ENCODE measurements at places on chromosomes 16 and 17.

GRCh38 chr17:36055921-36056520 lies 8.1 kb upstream of the CCL18 start:
- DNase-seq, result no peak

- no peak for DNase-seq
These were observed 139.4 kb downstream of the ZFHX3 start for GRCh38 chr16:72908362-72909167.

GRCh38 chr17:60641810-60642220 lies 35.8 kb upstream of the BCAS3 start:
- peak; percentile 58 for DNase-seq

DNA sequence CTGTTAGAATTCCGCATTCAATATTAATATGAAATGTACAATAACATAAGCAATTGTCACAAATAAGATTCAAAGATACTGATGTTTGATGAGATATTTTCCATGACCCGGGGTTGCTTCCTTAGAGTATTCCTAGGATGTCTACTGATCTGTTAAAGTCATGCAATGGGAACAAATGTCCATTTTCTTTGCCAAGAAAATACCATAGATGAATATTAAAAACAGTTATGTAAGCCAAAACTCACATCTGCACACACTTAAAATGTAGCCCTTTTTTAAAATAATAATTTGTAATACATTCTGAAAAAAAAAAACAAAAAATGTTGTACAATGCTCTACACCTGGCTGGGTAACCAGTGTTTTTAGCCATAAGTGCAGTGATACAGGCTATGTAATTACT lies 259.4 kb upstream of the AXIN2 start:
- no peak for DNase-seq

DNA sequence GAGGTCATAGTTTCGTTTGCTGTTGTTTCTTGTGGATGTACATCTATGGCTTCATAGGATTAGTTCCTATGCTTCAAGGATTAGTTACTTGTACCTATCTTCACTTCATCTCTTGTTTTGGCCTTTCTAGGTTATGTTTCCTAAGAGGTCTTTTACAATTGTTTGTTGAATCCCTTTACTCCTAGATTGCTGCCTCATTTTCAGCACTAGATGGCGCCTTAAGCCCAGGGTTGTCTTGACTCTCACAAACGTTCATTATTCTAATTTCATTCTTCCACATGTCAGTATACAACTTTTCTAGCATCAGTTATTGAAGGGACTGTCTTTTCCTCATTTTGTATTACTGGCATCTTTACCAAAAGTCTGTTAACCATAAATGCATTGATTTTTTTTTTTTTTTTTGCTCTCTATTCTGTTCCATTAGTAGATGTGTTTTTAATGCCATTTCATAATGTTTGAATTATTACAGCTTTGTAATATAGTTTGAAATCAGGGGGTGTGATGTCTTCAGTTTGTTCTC lies 45.0 kb upstream of the NACA2 start:
- peak; percentile 18 for DNase-seq

GRCh38 chr16:9053006-9053601 lies 38.3 kb upstream of the HAPSTR1 start:
- peak; percentile 61 for DNase-seq

DNA sequence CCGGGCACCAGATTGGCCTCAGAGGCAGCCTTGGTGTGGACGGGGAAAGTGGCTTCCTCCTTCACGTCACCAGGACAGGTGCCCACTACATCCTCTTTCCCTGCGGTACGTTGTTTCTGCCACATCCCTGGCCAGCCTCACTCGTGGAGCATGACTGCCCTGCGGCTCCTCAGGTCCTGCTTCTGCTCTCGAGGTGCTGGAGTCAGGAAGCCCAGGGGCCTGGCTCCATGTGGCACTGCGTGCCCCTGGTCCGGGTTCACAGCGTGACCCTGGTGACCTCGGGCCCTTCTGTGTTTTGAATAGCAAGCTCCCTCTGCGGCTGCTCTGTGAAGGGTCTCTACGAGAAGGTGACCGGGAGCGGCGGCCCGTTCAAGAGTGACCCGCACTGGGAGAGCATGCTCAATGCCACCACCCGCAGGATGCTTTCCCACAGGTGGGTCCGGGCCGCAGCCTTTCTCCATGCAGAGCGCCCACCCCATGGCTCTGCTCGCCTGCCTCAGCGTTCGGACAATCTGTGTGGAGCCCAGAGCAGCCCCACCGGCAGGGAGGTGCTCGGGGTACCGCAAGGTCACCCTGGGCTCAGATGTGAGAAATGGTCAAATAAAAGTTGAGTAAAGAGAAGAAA lies 13.5 kb downstream of the RGS11 start:
- no peak for DNase-seq

GRCh38 chr16:88792668-88793250 lies 7.7 kb upstream of the PIEZO1 start:
- no peak for DNase-seq

- DNase-seq, result no peak
These were observed 109.4 kb downstream of the CDK5R1 start for GRCh38 chr17:32596206-32596605.

DNA sequence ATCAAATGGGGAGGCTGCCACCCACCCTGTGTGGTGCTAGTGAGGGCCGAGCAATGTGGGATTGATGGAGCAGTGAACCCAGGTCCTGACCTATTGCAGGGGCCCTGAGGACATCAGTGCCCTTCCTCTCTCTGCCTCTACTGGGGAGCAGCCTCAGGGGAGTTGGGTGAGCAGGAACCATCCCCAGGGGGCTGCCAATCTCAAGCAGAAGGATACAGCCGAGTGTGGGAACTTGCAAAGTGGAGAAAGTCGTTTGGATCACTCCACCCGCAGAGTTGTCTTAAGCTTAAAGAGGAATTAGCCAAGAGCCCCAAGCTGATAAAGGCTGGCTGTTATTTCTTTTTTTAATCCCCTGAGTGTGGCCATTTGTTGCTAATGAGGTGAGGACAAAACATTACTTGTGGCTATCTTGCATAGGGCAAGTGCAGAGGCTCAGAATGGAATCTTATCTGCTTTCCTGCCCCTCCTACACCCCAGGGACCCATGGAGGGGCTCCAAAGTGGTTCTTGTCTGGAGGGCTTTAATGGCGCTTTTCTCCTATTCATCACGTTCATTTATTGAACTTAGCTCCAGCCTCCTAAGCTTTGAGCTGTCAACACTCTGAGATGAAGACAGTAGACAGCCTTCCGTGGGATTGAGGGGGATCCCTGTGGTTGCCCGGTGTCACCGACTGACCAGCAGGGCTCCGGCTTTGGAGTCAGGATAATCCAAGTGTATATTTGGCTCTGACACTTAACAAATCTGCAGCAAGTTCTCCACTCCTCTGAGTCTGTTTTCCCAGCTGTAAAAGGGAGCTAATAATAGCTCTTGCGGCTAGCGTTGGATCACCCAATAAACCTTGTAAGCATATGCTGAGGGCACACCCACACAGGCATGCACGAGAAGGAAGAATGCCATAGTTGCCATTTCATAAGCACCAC lies 45.1 kb downstream of the MYH11 start:
- peak; percentile 90 for DNase-seq

DNA sequence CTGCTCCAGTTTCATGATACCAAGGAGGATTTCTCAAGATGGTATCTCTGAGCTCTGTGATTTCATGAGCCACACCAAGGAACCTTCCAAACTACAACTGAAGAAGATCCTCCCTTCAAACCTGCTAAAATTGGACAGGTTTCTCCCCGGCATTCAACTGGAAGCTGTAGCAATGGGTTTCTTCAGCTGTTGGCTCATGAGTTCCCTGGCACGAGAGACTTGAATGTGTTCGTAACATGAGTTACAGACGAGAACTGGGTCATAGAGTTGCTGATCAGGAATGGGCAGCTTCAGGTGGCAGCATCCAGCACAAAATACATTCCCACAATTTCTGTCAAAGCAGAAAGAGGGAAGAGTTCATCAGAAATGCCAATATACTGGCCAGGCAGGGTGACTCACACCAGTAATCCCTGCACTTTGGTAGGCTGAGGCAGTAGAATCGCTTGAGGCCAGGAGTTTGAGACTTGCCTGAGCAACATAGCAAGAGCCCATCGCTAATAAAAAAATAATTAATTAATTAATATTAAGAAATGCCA lies 3.4 kb upstream of the HSF5 start:
- no peak for DNase-seq

- no peak for DNase-seq
These were observed 5.2 kb upstream of the TMEM235 start for GRCh38 chr17:78226055-78226758.

DNA sequence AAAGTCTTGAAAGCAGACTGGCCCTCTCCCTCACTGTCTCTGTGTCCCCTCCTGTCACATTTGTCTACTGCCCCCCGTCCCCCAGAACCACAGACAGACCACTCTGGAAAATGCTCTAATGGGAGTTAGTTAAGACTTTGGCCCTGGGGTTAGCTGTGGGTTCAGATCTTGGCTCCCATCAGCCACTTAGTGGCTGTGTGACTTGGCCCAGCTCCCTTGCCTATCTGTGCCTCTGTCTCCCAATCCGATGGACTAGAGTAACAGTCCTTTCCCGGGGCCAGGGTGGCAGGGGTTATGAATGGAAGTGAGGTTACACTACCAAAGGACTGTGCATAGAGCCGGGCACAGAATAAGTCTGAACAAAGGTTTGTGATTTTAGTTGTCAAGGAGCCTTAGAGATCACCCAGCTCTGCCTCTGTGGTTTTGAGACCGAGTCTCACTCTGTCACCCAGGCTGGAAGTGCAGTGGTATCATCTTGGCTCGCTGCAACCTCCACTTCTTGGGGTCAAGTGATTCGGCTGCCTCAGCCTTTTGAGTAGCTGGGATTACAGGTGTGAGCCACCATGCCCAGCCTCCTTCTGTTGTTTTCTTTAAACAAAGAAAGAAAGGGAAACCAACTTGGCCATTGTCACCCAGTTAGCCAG lies 23.7 kb downstream of the PPL start:
- DNase-seq, result no peak

DNA sequence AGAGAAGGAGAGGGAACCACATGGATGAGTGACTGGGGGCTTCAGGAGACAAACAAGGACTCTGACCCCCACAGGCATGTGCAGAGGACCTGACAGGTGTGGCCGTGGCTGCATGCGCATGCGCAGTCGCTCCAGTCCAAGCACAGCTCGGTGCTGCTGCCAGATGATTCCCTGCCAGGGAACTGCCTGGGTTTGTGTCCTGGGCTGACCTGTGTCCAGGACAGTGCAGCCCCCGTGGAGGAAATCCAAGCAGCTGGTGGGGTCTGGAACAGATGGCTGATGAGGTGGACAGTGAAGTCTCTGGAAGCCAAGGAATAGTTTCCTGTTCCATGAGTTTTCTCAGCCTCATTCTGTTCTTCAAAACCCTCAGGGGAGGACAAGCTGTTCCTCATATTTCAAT lies 27.3 kb downstream of the LASP1 start:
- no peak for DNase-seq

DNA sequence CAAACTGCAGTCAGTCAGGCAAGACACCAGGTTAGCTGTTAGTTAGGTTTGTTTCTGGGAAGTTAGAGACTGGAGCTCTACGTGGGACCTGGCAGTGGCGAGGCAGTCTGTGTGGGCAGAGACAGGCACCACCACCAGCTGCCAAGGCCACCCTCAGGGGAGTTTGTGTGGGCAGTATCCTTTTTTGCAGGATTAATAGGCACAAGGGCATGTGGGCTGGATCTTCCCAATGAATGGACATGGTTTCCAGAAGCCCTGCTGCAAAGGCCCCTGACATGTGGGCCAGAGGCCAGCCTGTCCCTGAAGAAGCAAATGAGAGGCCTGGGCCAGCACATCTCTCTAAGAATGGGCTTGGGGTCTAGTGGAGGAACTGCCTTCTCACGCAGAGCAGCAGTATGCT lies 19.2 kb upstream of the SREBF1 start:
- DNase-seq, result no peak

DNA sequence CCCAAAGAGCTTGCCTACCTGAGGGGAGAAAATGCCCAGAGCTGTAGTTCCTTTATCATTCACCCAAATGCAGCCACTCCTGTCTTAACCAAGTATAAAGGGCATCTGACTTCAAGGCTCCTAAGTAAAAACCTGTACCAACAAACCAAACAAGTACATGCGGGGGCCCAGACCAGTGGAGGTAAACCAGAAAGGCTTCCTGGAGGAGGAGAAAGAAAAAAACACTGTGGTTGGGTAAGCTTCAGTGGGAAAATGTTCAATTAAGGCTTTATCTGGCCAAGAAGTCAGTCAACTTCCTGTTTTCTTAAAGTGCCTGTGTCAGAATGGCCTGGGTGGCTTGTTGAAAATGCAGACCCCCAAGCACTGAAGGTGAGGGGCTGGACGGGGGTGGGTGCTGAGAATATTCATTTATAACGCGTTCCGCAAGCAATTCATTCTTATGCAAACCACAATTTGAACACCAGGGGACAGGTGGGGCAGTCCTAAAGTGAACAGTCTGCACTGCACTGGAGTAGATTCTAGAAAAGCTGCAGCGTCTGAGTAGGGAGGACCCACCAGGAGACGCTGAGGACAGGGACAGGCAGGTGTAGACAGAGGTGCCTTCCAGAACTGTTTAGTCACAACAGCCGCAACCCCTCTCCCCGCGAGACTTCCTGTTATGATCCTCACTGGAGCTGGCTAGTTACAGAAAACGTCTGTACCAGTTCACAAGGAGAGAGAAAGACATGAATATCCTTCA lies 467.1 kb downstream of the SOX9 start:
- DNase-seq, result no peak

GRCh38 chr16:84531671-84532111 lies 27.2 kb upstream of the MEAK7 start:
- no peak for DNase-seq

GRCh38 chr16:2365397-2366294 lies 25.1 kb upstream of the ABCA3 start:
- peak; percentile 80 for DNase-seq

DNA sequence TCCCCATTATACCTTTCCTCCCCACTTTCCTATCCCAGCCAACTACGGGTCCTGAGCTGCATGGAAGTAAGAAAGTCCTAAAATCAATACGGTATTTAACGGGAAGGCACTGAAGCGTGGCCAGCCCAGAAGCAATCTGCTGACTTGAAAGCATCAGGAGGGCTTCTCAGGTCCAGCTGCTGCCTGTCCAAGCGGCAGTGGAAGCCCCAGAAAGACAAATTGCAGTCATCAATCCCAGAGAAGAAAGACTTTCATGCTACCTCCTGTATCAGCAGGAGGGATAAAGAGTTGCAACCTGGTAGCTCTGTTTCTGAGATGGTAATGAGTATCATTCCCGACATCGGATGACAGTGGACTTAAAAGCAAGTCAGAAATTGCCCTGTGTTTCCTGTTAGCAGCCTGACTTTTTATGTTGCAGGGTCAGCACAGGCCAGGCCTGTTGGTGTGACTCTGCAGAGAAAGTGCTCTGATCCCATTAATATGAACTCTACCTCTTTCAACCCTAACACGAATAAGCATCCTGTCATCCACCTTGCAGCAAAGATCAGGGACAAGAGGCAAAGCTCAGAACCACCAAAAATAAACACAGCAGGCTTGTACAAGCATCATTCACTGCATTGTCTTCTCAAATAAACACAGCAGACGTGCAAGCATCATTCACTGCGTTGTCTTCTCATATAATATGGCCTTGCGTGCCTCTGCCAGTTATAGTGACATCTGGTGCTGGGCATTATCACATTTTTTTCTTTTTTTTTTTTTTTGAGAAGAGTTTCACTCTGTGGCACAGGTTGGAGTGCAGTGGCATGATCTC lies 358.6 kb upstream of the CDH11 start:
- no peak for DNase-seq
